ENCODE measurements at places on chromosomes 16 and 17.

- DNase-seq: no peak
These were observed 24.4 kb downstream of the ARHGAP17 start for GRCh38 chr16:24990803-24991202.

DNA sequence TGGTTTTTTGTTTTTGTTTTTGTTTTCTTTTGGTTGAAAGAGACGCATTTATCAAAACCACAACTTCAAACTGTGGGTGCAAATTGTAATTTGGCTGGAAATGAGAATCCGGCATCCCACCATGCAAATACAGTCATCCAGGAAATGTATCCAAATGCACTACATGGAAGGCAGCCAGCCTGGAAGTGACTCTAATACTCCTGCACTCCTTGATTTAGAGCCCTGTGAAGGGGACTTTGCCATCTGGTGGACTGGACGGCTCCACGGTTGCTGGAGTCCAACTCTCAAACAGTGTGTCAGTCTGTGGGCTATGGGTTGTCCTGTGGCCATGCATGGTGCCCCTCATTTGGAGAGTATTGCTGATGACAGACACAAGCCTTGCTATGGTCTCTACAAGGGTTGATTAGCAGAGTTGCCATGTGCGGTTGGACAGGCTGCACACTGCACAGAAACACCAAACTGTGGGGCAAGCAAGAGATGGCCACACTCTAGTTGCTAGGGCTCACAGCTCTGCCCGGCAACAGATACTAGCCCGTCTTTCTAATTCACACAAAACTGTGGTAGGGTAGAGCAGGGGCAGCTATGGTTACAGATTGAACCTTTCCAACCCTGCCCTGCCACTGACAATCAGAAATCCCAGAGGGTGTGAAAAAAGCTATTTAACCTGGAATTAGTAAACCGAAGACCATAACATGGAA lies 62.4 kb downstream of the VAT1L start:
- DNase-seq: no peak

GRCh38 chr17:58005728-58006559 lies 1.1 kb downstream of the SRSF1 start:
- peak; percentile 61 for DNase-seq

GRCh38 chr16:75256059-75256571 lies 4.7 kb upstream of the BCAR1 start:
- DNase-seq: no peak

Measured in CD4-positive, alpha-beta T cell treated with Interleukin-21 for 1 hour (primary cell).